Putamen (tissue), 1 donor: ENCODE measurements at places on chromosomes 12 and 14.

DNA sequence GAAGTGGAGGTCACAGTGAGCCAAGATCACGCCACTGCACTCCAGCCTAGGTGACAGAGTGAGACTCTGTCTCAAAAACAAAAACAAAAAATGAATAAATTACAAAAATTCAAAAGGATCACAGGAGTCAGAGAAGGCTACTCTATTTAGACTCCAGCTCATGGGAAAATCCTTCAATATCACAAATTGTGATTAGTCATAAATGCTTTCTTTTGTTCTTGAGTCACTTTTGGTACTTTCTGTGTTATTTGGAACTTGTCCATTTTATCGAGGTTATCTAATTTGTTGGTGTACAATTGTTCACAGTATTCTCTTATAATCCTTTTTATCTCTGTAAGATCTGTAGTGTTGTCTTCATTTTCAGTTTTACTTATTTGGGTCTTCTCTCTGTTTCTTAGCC lies 18.9 kb downstream of the ALDH2 start:
- DNase-seq, result no peak

GRCh38 chr14:84028080-84028604 lies 1501.8 kb upstream of the FLRT2 start:
- DNase-seq, result no peak

GRCh38 chr14:50402965-50403364 lies 6.3 kb upstream of the CDKL1 start:
- no peak for DNase-seq

DNA sequence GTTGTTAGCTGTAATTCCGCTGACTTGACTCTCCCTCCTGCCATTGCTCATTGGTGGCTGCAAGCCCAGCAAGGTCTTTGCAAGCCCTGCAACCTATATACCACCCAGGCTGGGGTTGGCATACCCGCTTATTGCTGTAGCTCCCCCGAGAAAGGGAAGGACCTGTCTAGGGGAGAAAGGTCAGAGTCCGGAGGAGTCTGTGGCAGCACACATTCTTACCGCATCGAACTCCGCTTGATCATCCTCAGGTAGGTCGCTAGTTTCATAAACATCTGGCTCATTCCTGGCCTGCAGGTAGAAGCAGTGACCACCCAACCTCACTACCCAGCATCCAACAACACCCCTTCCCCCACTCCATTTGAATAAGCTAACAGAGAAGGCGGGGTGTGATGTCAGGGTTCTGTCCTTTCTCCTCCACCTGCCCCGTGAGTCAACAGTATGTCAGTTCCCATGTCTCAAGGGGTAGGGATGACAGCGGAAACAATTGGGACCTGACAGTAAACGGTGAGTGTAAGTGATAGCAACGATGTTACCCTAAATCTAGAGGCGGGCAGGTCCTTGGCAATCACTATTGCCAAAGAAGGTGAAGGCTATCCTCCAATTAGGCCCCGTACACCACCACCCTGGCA lies 1.1 kb downstream of the DCTN2 start:
- DNase-seq, result no peak

- DNase-seq, result no peak
Observed at GRCh38 chr12:34033628-34034296, 11.5 kb downstream of the ALG10 start.

DNA sequence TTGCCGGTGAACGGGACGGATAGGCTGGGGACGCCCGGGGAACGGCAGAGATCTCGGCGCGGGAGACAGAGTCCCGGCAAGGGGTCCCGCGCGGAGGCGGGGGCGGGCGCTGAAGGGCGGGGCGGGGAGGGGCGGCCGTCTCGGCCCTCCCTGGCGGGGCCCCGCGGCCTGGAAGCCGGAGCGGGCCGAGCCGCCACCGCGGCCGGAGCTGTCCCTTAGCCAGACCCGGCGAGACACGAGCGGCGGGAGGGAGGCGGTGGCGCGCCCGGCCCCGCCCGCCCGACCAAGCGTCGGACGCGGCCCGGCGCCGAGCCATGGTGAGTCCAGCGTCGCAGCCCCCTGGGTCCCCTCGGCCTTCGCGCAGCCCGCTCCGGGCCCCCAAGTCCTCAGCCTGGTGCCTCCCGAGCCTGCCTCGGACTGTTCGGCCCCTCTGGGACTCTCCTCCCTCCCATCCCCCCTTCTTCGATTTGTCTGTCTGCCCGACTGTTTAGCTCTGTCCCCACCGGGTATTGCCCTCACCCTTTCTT lies at the start of gene ARHGEF40:
Gene ARHGEF40, plus strand, starts transcription at position 222 of the 527 bp plus-strand sequence. Its CDS starts 93 bp downstream, at position 315.
- DNase-seq, result peak; percentile 84

GRCh38 chr14:23326491-23327332 lies 5.5 kb downstream of the PABPN1 start:
- no peak for DNase-seq

GRCh38 chr14:38042322-38042721 lies 165.4 kb upstream of the SSTR1 start:
- no peak for DNase-seq

DNA sequence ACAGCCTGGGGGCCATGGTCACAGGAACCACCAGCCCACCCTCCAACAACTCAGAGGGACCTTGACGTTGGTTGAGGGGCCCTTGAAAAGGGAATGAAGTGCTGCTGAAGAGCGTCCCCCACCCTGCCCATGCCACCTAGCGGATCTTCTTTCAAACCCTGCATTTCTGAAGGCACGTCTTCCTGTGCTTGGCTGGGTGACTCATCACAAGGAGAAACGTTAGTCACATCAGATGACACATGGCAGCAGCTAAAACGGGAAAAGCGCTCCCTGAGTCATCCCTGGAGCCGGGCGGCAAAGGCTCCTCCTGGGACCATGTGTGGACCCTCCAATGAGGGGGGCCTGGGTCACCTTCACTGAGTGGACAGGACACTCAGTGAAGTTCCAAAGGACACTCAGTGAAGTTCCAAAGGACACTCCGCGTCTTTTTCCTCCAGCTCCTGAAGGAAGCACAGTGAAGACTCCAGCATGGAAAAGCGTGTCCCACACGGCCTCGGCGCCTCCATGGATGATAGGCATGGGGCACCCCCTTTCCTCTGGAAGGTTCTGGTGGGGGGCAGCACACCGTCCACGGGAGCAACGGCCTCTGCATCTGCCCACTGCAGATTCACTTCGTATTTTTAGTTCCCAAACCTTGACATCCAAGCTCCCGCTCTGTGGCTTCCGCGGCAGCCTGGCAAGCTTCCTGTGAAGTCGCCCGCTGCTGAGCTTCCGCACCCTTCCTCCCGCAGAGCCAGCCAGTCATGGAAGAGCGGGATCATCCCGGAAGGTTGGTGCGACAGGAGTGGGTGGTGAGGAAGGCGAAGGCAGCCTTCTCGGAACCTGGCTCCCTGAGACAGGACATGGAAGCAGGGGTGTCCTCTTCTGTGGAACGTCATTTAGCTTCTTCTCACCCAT lies 383.4 kb downstream of the VRK1 start:
- DNase-seq, result peak; percentile 70

DNA sequence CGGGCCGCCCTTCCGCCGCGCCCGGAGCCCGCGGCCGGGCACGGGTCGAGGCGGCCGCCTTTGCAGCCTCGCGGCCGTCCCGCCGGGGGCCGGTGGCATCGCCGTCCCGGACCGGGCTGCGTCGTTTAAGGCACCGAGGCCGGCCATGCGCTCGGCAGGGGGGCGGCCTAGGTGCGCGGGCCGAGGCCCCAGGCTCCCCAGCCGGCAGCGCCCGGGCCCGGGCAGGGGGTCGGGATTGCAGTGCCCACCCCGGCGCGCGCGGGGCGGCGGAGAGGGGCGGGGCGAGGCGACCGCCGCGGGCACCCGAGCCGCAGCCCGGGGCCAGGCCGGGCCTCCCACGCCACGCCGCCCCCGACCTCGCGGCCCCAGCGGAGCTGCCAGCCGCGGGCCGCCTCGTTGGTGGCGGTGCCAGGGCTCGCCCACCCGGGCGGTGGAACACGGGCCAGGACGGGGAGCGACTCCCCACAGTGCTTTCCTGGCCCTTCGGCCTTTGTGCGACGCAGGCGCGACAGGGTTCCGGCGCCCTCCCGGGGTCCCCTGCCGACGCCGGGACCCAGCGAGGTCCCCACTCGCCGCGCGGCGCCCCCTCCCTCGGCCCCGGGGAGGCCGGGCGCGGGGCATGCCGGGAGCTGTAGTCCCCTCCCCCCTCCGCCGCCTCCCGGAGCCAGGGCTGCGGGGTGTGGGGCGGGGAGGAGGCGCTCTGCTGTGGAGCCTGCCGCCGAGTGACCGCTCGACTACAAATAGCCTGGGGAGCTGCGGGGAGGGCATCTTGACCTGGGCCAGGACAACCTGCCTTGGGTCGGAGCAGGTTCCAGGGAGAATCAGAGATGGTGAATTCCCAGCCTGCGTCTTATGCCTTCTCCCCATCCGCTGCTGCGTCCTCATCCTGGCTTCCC lies 769 bp downstream of the FKBP4 start:
- peak; percentile 87 for DNase-seq

DNA sequence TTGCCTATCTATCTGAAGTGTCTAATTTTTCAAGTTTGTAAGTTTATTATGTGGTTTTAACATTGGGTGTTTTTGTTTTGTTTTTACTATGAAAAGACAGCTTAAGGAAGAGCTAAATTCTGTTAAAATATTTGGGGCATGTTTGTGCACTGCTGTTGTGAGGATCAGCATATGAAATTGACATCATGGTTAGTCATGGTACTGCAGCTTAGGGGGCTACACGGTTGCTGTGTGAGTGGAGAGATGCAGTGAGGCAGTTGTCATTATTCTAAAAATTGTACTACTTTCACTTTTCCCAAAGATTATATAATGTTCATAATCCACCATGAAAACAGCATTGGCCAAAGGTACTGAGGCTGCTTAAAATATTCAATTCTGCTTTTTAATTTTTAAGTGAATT lies 49.0 kb downstream of the ZC3H14 start:
- no peak for DNase-seq

GRCh38 chr12:92696216-92696615 lies 6.6 kb upstream of the PLEKHG7 start:
- no peak for DNase-seq

DNA sequence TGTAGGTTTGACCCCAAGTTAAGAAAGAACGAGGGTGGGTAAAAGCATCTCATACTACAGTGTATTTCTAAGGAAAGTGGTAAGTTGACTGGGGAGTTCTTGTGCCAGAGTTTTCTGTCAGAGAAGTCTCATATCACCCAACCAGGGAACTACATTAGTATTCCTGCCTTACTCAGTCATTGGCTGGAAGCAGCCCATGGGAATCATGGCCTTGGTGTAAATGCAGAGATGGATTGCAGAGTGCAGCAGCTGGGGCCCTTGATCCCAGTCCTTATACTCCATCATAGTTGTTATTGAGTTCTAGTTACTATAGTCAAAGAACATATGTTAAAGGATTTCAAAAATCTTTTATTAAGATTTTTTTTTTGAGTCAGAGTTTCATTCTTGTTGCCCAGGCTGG lies 105.8 kb downstream of the MNAT1 start:
- no peak for DNase-seq

- DNase-seq, result no peak
Observed at GRCh38 chr14:75577090-75577489, 1.3 kb upstream of the FLVCR2 start.

DNA sequence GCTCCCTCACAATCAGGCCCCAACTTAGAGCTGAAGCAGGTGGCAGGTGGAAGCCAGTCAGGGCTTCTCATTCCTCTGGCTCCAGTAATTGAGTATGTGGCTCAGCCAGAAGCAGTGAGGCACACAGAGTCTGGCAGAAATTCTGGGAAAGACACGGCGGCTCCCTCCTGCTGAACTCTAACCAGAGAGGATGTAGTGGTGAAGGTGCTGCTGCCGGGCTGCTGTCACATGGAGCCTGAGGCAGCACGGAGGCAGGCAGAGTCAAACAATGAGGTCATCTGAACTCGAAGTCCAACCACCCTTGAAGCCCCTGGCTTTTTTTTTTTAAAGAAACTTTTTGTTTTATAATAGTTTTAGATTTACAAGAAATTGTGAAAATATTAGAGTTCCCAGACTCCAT lies 33.4 kb upstream of the SMOC1 start:
- no peak for DNase-seq

DNA sequence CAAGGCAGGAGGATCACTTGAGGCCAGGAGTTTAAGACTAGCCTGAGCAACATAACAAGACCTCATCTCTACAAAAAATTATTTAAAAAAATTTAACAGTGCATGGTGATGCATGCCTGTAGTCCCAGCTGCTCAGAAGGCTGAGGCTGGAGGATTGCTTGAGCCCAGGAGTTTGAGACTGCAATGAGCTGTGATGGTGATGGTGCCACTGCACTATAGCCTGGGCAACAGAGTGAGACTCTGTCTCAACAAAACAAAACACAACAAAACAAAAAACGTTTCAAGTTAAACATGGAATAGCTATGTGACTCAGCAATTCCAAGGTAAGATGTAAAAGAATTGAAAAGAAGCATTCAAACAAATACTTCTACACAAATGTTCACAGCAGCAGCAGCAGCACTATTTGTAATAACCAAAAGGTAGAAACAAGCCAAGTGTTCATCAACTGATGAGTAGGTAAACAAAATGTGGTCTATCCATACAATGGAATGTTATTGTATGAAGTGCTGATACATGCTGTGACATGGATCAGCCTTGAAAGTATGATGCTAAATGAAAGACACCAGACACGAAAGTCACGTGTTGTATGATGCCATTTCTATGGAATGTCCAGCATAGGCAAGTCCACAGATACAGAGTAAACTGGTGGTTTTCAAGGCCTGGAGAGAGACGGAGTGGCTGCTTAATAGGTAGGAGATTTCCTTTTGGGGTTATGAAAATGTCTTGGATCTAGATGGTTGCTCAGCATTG lies 31.4 kb downstream of the CFAP251 start:
- no peak for DNase-seq

DNA sequence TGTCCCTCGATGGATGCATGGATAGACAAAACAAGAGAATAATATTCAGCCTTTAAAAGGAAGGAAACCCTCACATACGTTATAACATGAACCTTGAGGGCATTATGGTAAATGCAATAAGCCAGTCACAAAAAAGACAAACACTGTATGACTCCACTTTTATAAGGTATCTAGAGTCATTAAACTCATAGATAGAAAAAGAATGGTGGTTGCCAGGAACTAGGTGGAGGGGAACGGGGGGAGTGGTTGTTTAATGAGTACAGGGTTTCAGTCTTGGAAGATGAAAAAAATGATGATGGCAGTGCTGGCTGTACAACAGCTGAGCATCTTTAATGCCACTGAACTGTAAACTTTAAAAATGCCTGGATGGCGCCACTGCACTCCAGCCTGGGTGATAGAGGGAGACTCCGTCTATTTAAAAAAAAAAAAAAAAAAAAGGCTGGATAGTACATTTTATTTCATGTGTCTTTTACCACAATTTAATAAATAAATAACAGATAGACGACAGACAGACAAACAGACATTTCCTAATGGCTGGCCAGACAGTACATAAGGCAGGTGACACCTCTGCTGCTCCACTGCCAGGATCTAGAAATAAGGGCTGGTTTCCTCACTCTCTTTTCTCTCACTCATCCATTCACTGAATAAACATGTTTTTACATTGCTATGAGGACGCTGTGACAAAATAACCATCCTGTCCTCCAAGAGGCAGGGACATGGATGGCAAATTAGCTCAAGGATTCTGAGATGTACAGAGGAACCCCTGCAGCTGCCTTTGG lies 118.8 kb downstream of the FOXN3 start:
- no peak for DNase-seq

GRCh38 chr12:101941306-101942249 lies 64.2 kb downstream of the DRAM1 start:
- no peak for DNase-seq
